NCI-H187 treated with DMSO at 0.1 percent for 48 hours (cell line): ENCODE measurements at places on chromosomes 2 and 18.

DNA sequence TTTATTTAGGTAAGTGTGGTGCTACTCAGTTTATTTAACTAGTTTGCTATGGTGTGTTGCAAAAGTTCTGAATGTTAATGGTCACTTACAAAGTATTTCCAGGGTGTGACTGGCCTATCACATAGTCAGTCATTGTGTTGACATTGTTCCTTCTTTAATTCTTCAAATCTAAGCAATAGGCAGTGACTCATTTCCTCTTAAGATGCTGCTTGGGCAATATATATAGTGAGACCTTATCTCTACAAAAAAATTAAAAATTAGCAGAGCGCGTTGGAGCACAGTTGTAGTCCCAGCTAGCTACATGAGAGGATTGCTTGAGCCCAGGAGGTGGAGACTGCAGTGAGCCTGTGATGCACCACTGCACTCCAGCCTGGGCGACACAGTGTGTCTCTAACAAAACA, 5.8 kb upstream of the CCDC88A start:
- DNase-seq = no peak

DNA sequence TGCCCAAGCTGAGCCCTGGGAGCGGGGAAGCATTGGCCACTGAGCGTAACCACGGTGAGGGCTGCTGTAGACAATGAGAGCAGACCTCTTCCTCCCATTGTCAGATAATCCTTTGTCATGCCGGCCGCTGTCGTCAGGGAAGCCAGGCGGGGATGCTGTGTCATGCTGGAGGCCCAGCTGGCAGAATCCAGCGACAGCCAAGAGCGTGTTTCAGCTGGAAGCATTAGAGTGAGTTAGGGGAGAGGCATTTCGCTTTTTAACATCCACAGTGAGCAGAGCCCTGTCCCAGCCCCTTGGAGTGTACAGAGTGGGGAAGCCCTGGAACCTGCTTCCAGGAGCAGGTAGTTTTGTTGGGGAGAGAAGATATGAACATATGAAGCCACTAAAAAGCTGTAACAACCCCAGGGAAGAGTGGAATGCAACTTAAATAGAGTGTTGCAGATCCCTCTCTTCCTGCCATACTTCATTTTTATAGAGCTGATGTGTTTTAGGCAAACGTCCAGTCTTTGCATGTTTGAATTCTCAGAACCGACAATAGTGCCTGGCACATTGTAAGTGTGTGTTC, 7.0 kb downstream of the CTIF start:
- DNase-seq = no peak

GRCh38 chr2:23404426-23404825, 19.4 kb downstream of the KLHL29 start:
- DNase-seq = no peak

DNA sequence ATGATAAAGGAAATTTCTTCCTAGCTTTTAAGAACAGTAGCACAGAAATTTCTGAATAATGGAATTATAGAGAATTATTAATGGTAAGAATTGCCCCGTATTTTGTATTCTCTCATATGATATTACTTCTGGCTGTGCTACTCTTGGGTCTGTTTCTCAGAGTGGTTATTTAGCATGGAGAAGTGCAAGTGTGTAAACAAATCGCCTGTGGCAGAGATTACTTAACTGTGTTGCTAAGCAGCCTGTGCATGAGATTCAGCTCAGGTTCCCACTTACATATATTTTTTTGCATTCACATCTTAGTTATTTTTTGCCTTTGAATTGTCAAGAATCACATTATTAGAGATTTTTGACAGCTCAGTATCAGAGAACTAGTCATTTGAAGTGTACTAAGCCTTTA, 80.1 kb upstream of the NFATC1 start:
- peak; percentile 19 for DNase-seq

- no peak for DNase-seq
These were observed at the start of gene GTF2A1L for GRCh38 chr2:48617618-48618017. GTF2A1L (plus strand) TSS chr2:48617856; CDS start chr2:48617875, 19 bp downstream.

DNA sequence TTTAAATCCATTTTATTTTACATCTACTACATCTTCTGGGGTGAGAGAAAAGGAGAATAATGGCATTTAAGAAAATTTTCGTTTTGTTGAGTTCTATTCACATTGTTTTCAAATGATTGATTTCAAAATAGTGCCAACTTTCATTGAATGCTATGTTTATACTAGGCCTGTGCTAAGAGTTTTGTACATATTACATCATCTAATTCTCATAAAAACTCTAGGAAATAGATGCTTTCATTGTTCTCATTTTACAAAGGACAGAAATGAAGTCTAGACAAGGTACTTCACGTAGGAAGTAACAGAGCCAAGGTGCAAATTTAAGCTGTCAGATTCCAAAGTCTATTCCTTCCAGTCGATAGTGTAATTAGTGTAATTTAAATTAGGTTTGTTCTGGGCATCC, 402.8 kb upstream of the UBE2E3 start:
- no peak for DNase-seq

GRCh38 chr2:153823880-153824279, 47.8 kb upstream of the GALNT13 start:
- DNase-seq = no peak

DNA sequence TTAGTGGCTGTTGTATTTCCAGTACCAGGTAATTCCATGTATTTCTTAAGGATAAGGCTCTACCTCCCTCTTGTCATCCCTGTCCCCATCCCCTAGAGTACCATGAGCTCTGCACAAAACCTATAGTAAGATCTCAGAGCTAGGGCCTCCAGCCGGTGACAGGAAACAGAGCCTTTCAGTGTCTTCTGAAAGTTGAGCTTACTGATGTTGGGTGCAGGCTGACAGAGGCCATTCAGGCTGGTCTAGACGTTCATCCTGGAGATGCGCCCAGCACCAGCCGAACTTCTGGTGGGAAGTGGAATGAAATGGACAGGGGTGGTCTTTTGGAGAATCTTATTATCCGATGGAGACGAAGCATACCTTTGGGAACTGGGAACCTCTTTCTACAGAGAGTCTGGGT, 16.7 kb upstream of the LYPD6B start:
- DNase-seq = no peak

DNA sequence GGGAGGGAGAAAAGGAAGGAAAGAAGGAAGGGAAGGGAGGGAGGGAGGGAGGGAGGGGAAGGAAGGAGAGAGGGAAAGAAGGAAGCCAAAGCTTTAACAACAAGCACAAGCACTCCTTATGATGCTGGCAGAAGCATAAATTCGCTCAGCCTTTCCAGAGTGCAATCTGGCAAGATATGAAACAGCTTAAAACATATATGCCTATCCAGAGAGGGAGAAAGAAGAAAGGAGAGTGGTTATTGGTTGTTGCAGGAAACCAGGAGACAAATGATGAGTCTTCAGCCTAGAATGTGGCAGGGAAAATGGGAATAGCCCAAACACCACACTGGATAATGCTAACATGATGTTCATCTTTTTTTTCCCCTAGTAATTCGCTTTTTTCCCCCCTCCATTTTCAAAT, 64.0 kb downstream of the STPG4 start:
- DNase-seq = no peak

GRCh38 chr18:12336887-12337286, 28.8 kb downstream of the TUBB6 start:
- DNase-seq = no peak

DNA sequence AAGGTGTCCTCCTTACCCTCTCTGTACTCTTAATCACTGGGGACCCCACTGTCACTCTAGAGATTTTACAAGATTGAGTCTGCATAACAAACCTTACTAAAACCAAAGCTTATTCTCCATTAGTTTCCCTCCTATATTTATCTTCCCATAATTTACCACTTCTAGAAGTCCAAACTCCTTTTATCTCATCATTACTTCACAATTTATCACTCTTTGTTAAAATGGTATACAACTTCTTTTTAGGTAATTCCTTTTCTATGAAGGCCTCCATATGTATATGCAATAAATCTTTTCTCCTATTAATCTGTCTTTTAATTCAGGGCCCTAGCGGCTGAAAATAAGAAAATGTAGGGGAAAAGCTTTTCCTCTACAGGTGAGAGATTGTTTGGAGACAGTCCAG, 152.4 kb downstream of the MSH2 start:
- DNase-seq = no peak

DNA sequence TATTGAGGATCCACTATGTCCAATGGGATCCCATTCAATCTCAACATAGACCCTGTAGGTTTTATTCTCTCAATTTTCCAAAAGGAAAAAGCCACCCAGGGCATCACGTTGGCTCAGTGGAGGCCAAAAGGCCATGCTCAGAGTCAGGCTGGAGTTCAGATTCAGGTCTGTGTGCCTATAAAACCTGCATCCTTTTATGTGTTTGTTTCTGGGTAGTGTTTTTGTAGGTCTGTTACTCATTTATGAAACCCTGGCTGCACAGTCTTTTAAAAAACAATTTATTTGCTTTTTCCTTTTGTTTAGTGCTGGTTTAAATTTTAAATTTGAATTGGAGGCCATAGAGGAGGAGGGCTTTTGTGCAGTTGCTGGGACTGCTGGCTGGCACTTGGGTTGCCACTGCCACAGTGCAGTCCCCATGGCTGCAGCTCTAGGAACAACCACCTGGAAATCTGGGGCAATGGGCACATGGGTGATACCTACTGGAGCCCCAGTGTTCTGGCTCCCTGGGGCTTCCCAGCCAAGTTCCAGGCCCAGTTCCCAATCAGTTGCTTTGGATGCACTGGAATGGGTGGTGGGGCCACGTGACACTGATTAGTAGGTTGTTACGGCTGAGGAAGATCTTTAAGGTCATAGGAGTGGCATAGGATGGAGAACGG, 31.3 kb downstream of the IL1R2 start:
- no peak for DNase-seq

GRCh38 chr2:60309941-60310660, 243.4 kb downstream of the BCL11A start:
- DNase-seq = no peak

GRCh38 chr2:219697811-219698747, 70.6 kb downstream of the SLC4A3 start:
- DNase-seq = no peak

GRCh38 chr2:189999661-190000060, 62.9 kb downstream of the MSTN start:
- DNase-seq = no peak

DNA sequence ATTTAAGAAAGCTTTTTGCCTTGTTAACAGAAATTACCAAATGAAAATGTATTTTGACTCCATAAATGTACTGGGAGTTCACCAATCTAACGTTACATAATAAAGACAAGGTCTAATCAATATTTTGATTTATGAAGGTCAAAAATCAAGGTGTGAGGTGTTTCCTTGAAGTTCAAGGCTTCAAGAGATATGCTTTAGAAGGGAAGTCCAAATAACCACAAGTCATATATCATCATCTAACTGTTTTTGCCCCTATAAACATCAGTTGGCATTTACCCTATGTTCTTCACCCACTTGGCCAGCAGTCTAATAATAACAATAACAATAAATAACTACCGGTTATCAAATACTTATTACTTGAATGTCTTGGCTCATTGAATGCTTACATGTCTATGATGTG, 196.1 kb upstream of the ID2 start:
- DNase-seq = no peak

DNA sequence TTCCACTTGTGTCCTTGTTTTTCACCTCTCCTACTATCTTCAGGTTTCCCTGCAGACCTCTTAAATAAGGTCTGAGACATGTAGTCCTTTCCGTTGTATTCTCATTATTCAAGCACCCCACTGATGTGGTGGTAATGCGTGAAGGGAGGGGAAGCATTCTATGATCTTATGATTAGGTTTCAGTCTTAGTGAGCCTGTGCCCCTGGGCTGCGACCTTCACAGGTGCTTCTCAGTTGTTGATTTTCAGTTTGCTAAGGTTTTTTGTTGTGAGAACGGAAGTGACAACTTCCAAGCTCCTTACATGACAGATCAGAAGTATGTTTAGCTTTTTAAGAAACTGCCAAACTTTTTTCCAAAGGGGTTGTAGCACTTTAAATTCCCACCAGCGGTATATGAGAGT, 41.3 kb downstream of the VPS54 start:
- no peak for DNase-seq

- DNase-seq = no peak
These were observed at the start of gene CAPN13 for GRCh38 chr2:30807249-30807648. CAPN13 (minus strand) TSS chr2:30807446; CDS start chr2:30787325, 20,121 bp downstream.

DNA sequence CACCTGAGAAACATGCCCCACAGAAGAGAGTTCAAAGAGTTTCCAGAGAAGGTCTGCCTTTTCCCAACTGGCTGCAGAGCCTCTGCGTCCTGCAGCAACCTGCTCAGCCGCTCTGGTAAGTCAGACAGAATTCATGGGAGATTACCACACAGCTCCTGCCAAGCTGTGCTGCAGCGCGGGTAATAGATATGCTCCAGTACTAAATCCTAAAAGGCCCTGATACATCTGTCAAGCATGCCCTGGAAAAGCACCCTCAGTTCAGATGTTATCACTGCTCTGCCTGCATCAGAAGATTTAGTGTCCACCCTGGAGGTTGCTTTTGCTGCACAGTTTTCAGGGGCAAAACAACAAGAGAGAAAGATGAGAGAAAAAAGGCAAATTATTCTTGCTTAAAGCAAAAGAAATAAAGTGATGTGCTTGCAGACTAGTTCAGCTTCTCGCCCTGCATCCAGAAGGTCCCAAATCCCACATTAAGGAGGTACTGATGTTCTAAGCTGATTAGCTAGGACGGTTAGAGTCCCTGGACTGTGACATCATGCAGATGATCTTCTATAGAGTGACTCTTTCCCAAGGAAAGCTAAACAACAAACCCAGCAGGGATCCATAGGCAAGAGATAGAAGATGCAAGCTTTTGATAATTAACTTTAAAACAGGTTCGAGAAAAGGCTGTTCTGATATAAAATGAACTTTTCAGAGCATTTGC, 488.6 kb downstream of the BCL11A start:
- no peak for DNase-seq

DNA sequence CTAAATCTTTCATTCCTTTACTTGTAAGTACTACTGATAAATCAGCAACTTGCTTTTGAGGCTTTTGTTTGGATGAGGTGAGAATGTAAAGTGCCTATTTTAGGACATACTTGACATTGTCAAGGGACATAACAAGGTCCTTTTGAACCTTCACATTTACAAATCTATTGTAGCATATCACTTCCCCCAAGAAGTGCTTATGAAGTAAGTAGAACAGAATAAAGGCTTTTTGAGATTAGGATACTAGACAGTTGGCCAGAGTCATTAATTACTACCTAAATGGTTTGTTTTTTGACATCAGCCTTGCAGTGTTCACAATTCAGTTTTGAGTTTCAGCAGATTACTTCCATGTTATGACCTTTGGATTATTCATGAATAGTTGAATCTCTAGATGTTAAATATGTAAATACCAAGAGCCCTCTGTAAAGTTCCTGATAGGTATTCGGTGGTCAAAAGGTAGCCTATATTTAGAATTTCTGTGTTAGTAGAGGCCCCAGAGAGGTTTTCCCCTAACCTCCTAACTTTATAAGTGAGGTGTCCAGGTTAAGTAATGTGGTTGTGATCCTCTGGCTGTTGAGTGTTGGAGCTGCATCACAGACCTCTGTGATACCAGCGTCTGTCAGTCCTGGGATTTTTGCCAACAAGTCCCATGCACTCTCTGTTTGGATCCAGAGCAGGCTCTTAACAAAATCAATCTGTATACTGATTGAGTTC, 67.2 kb downstream of the LCLAT1 start:
- DNase-seq = no peak

DNA sequence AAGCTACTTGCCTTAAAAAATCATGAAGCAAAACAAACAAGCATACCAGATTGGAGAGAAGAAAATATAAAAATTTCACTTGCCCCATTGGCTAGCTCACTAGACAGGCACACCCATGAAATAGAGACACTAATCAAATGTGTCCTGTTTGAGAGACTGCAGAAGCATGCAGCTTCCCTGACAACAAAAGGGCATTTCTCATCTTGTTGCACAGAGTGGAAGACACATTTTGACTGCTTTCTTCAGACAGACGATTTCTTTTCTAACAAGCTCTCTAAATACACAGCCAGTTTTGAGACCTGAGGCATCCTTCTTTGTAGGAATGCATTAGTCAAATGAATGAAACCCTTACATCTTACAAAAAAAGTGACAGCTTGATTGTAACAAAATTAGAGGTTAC, 1558.6 kb upstream of the NXPH2 start:
- DNase-seq = no peak
